ENCODE measurements at places on chromosomes 5 and 9.

- no peak for DNase-seq
Observed at GRCh38 chr9:99680191-99680590, 141.5 kb upstream of the NR4A3 start.

DNA sequence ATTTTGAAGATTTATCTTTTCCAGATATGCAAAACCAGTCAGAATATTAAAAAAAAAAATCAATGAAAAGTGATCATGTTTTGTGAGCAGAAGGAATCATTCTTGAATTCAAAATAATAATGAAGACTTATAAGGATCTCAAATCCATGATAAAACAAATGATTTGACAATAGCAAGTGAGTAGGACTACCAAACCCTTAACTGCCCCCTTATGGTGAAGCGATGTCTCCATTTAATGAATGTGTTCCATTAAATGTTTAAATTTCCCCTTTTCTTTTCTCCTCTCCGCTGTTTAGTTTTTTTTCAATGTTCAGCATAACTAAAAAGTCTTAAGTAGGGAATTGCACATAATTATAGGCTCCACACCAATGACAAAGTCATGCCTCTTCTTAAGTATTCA, 12.2 kb upstream of the MARCHF3 start:
- no peak for DNase-seq

- DNase-seq, result no peak
Observed at GRCh38 chr5:98999631-99000030, 70.8 kb upstream of the CHD1 start.

DNA sequence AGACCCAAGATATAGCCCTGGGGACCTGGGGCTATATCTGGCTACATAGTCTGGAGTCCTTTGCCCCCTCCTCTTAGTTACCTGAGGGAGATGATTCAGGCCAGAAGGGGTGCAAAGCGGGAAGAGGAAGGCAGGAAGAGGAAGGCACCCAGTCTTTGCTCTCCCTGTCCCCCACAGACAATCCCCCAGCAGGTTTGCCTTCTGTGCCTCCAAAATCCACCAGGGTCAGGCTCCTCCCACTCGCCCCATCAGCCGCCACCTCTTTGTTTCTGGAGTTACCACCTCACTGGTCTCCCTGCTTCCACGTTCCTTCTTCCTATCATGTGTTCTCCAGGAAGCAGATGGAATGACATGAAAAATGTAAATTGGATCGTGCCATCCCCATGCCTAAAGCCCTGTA, 31.2 kb upstream of the FABP6 start:
- DNase-seq, result no peak
